ENCODE measurements at places on chromosomes 5 and 9.

DNA sequence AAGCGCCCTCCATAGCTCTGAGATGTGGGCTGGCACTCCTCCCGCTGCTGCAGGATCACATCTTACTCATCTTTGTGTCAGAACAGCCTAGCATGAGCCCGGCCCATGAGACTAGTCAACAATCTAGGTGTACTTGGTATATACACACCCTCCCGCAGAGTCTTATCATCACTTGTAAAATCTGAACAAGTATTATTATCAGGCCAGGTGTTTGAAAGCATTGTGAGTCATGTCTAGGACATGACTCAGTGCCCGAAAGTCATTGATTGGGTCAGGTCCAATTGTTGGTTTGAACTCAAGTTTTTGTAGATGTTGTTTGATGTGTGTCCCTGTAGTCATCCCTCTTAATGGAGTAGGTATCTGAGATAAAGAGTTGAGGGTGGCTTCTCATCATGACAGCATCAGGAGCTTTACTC, 108.7 kb downstream of the CFAP90 start:
- DNase-seq = no peak

DNA sequence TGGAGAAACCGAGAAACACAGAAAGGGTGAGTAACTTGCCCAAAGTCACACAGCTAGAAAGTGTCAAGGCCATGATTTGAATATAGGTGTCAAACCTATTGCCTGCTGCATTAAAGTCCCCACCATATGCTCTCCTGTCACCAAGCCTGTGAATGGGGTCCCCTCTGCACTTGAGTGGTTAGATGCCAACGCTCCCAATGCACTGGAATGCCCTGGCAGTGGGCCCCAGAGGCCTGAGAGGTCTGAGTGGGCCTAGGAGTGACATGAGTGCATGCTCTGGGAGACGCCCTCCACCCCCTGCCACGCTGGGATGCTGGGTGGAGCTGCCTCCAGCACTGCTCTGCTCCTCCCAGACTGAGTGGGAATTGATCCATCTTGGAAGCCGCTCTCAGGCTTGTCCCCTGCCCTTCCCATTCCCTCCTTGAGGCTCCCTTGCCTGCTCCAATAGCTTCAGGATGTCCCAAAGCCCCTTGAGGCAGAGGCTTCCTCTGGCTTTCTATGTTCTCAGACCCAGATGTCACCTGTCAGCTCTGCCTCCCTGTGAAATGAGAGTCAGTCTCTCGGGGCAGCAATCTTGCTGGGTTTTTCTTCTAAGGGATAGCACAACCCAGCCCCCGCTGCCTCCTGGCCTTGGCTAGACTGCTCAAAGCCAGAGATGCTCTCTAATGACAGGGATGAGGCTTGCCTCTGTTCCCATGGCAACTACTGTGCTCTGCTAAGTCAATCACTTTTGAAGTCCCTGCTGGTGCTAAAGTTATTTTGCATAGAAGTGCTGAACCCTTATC, 6.6 kb upstream of the ARSI start:
- no peak for DNase-seq

GRCh38 chr5:111758284-111758628, 1.3 kb upstream of the NREP start:
- no peak for DNase-seq

GRCh38 chr5:37839407-37840052, at the start of gene GDNF:
Gene GDNF, minus strand, starts transcription at chr5:37840041. Its CDS starts 5,245 bp downstream, at chr5:37834796.
- DNase-seq = no peak

GRCh38 chr9:136239135-136239982, 6.3 kb downstream of the QSOX2 start:
- DNase-seq = no peak

All from NT2/D1 (cell line).